ENCODE measurements at places on chromosomes 6 and 20. TPM values are rescaled to one million over a fixed set of nuclear protein-coding genes. Genes with fewer than 3 reads are reported as not detected.

Gene SLC22A2
- not detected for polyA plus RNA-seq

Gene PHACTR3
- polyA plus RNA-seq: not detected

Gene PNLDC1
- 0.13 TPM for polyA plus RNA-seq

Gene RGS17
- polyA plus RNA-seq: 2.5 TPM

Gene ZNF512B
- polyA plus RNA-seq: 17.6 TPM

Gene IYD
- polyA plus RNA-seq: not detected

Gene BPI
- polyA plus RNA-seq: not detected

Gene MKKS
- 24.3 TPM for polyA plus RNA-seq

Gene SMOC2
- polyA plus RNA-seq: not detected

Gene DEFB124
- not detected for polyA plus RNA-seq

Gene PLCB1
- polyA plus RNA-seq: 1.0 TPM

Gene TENT5A
- polyA plus RNA-seq: 0.79 TPM

Gene KIAA1755
- 0.13 TPM for polyA plus RNA-seq

Data from A549 (cell line).